Colonic mucosa (tissue), 4 donors: ENCODE measurements at places on chromosomes 6 and 20.

DNA sequence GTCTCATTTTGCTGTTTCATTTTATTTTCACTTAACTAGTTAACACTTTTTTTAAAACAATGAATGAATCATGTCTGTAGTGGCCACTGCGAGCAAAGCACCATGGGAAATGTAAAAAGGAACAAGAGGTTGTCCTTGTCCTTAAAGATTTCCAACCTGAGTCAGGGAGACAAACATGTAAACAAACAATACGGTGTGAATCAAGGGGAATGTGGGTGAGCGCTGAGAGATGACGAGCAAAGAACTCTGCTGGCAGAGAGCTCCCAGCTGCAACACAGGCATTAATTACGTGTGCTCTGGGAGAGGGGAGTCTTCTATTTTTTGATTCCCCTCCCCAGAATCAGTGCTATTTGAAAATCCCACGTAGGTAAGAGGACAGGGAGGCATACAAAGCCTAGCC is 84.3 kb downstream of the ATXN1 start:
- no peak for DNase-seq

- peak; percentile 59 for DNase-seq
These were observed 102.8 kb downstream of the MOXD1 start for GRCh38 chr6:132298344-132298949.

DNA sequence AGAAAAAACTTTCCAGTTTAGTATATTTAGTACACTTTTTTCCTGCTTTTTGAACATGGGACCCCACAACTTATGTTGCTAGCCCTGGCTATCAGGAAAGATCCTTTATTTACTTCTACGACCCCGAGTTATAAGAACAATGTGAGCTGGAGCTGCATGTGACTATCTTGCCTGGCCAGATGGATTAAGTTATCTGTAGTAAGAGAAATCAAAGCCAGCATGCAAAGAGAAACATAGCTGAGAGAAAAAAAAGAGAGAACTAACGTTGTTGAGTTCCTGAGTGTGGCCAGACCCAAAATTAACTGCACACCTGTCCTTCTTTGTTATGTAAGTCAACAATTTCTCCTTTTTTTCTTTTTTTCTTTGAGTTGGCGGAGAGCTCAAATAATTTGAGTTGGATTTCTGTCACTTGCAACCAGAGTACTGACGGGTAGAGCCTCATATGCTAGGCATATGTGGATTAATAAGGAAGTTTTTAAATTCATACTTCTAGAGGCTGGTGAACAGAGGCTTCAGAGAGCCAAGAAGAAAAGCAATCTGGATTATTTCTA is 219.5 kb downstream of the HACE1 start:
- DNase-seq = no peak

DNA sequence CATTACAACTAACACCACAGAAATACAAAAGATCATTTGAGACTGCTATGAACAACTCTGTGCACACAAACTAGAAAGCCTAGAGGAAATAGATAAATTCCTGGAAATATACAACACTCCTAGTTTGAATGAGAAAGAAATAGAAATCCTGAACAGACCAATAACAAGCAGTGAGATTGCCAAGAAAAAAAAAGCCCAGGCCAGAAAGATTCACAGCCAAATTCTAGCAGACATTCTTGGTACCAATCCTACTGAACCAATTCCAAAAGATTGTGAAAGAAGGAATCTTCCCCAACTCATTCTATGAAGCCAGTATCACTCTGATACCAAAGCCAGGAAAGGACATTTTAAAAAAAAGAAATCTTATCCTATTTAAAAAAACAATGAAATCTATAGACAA is 7.0 kb upstream of the CDK19 start:
- no peak for DNase-seq

DNA sequence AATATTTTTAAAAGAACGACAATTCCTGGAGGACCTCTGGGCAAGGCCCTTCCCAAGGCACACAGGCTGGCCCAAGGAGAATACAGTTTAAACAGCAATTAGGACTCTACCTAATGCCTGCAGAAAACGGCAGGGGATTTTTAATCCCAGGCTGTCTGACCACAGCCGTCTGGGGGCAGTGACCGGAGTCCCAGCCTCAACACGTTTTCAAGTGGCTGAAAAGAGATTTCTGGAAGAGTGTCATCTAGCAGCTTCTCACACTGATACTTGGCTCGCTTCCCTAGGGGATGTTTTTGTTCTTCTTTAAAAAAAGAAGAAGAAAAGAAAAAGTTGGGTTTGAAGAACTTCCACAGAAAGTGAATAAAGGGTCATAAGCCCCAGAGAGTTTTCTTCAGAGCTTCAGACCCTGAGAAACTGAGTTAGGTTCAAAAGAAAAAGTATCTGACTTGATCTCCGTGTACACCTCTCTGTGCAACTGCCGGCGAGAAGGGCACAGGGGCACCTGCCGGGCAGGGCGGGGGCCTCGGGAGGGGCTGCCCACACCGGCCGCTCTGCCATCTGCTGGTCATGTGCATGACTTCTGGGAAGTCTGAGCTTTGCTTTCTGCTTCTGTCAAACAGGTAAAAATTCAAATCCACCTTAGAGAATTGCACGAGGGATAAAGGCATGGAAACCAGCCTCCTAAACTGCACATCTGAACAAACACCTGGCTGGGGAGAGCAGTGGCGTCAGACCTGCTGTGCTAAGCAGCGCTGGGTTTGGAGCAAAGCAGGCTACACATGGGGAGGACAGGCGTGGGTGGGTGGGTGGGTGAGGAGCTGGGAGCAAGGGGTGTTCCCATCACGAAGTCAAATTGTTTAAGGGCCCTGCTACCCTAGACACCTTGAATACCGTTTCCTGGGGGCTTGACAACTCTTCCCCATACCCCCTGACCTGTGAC is 33.0 kb downstream of the RRBP1 start:
- peak; percentile 58 for DNase-seq

GRCh38 chr6:151148111-151148510 is 91.7 kb upstream of the AKAP12 start:
- no peak for DNase-seq

DNA sequence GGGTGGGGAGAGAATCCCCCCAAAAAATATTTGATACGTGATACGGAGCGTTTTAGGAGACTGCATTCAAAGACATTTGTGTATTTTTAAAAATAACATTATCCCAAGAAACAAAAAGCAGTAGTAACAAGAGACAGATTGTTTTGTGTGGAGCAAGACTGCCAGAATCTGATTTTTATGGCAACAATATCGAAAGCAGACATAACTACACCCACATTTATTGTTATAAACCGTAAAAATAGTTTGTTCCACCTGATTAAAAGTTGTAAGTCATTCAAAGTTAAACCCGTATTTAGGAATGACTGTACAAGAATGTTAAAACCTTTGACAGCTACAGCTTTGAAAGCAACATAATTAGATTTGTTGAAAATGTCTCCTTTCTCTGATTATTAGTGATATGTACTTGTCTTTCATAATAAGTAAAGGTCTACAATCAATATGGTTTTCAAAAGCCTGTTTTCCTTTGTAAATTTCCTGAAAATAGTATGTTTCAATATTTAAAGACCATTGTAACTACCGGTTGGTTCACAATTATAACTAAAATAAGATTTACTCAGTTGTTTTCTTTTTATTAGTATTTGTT is 2.7 kb downstream of the EYA4 start:
- DNase-seq = no peak

- peak; percentile 25 for DNase-seq
These were observed at the start of gene HLA-DRA for GRCh38 chr6:32439602-32440214. Gene HLA-DRA (plus strand): TSS chr6:32439887. CDS start chr6:32439951, 64 bp downstream.

DNA sequence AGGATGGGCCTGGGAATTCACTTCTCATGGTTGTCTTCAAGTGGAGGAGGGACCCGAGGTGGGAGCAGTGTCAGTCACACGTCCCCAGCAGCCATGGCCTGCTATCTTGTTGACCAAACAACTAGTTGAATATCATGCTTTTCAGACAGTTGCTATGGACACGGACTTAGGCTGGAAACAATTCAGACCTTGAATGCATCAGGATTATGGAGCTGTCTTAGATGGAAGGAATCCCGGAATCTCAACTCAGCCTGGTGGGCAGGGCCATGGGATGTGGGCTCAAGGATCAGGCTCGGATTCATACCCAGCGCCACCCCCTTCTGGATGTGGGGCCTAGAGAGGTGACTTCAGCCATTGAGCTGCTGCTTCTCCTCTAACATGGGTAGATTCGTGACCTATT is 112.6 kb downstream of the DLGAP4 start:
- no peak for DNase-seq

GRCh38 chr20:25503936-25504335 is 81.4 kb downstream of the NINL start:
- no peak for DNase-seq

- DNase-seq = no peak
These were observed 553.2 kb downstream of the CD83 start for GRCh38 chr6:14670806-14671205.

GRCh38 chr6:38113825-38114576 is 294.5 kb downstream of the ZFAND3 start:
- DNase-seq = no peak

GRCh38 chr6:104601131-104601651 is 258.5 kb downstream of the HACE1 start:
- no peak for DNase-seq

DNA sequence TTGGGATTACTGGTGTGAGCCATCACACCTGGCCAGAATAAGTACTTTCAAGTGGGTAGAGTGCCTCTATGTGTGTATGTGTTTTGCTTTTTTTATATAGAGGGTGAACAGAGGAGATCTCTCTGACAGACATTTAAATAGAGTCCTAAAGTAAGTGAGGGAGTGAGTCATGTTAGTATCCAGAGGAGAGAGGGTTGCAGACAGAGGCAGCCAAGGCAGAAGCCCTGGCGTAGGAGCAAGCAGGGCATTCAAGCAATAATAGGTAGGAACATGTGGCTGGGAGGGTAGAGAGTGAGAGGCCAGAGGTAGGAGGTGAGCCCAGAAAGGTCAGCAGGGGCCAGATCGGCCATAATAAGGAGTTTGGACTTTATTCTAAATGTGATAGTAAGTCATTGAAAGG is 48.9 kb downstream of the PHF20 start:
- no peak for DNase-seq

- no peak for DNase-seq
These were observed 96.3 kb downstream of the PRDM1 start for GRCh38 chr6:106182455-106182854.

- no peak for DNase-seq
These were observed 135.5 kb upstream of the AGPAT4 start for GRCh38 chr6:161409353-161409752.

DNA sequence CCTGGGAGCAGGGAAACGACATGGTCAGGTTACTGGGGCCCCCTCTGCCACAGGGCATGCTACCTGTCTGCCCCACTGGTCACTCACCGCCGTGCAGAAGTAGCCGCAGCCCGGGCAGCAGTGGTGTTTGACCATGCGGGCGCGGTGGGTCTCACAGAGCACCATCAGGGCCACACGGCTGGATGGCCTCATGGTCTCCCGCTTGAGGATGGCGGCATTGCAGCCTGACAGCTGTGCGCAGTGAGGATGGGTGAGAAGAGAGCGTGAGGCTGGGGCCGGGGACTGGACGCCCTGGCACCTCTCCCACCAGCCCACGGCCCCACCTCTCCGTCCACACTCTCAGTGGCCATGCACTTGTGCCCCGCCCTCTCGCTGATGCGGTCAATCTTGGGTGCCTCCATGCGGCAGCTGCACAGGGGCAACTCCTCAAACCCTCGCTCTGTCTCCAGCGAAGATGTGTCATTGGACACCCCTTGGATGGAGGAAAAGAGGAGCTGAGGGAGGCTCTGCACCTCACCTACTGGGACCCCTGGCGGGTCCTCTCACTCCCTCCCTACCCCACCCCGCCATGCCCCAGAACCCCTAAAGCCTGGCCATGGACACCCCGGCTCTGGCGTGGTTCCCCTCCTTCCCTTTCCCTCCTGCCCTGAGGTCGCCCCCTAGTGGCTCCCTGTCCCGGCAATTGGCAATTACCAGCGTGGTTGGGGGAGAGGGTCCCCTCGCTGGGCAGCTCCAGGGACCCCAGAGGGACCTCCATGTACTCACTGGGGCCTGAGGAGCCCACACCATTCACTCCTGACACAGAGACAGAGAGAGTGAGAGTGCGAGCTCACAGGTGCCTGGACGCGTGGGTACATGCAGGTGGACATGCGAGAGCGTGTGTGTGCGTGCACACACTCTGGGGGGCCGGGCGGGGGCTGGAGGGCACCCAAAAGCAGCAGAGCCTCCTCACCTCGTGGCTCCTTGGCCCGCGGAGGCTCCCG is 8.9 kb downstream of the EHMT2 start:
- DNase-seq = peak; percentile 61

DNA sequence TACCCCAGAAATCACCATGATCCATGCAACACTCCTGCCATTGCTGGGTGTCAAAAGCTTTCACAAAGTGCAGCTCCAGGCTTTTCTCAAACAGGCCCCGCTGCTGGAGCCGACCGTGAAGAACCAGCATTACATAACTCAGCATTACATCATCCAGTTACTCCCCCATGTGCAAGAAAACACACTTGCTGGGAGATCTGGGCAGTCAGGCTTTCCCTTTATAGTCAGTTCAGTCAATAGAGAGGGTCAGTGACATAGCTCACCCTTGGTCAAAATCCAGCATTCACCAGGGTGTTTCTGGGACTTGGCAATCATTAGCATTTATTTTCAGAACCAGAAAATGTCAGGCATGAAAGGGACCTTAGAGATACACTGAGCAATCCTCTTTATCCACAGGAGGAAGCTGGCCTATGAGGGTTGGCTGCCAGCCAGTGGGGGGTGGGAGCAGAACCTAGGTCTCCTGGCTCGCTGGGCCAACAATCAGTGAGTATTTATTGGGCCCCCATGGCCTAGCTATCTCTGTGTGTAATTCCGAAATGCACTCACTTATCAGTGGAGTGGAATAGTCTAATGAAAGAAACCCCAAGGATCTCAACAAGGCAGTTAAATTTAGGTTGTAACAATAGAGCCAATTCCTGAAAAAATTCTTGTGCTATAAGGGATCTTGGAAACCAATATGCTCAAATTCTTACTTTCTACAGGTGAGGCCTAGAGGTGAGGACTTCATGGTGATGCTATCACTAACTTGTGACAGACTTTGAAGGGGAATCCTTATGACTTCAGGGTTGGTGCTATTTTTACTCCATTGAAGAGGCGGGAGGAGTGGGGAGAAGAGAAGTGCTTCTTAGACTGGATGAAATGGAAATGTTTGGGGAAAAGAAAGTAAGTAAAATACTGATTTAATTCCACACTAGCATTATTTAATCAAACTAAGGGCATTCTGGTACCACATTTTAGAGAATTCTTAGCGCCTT is 54.6 kb downstream of the LYRM4 start:
- peak; percentile 19 for DNase-seq
